ENCODE measurements at places on chromosomes 1 and 21. TPM values are rescaled to one million over a fixed set of nuclear protein-coding genes. Genes with fewer than 3 reads are reported as not detected.

DNA sequence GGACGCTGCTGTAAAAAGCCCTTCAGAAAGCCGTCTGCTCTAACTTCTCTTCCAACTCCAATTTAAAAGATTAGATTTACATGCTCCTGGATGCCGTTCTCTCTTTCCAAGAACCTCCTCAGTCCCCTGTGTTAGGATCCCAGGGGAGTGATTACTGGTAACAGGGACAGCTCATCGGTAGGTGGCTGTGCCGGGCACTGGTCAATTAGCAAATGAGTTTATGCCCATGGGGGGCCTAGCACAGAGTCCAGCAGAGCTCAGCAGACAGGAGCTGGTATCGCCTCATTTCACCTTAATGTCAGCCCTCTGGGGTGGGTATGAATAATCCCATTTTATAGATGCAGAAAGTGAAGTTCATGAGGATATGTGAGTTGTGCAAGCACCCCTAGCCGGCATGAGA lies 191.9 kb downstream of the GRIK3 start:
- no peak for DNase-seq

DNA sequence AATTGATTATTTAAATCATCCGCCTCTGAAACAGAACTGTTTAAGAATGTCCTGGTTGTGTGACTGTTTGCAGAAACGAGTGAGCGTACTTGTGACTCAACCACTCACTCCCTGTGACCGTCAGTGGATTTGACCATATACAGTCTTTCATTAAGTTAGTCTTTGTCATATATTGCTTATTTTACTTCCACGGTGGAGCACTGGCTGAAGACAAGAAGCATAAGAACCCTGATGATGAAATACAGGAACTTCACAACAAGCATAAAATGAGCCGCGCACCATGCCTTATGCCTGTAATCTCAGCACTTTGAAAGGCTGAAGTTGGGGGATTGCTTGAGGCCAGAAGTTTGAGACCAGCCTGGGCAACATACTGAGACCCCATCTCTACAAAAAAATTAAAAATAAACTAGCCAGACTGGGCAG lies 194.0 kb downstream of the TOMM20 start:
- DNase-seq, result peak; percentile 33

GRCh38 chr1:25550683-25551310 lies 7.4 kb downstream of the LDLRAP1 start:
- DNase-seq, result no peak

DNA sequence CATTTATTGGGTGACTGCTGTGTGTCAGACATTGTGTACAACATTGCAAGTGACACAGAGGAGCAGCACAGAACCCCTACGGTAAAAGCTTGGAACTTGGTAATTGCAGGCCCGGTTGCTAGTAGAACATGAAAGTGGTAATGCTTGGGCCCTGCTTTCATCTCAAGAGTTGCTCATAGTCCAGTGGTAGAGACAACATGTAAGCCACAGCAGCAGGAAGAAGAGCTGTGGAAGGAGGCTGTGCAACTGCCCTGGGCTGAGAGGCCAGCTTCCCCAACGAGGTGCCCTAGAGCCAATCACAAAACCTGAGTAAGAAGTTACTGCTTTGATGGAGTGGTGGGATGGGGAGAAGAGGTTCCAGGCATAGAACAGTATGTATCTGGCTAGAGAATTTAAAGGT lies 18.4 kb downstream of the CNIH4 start:
- peak; percentile 11 for DNase-seq

GRCh38 chr1:159439422-159439821 lies at the start of gene OR10J1:
TSS of gene OR10J1 (plus strand) at chr1:159439722. CDS start at chr1:159439792, 70 bp downstream.
- no peak for DNase-seq

DNA sequence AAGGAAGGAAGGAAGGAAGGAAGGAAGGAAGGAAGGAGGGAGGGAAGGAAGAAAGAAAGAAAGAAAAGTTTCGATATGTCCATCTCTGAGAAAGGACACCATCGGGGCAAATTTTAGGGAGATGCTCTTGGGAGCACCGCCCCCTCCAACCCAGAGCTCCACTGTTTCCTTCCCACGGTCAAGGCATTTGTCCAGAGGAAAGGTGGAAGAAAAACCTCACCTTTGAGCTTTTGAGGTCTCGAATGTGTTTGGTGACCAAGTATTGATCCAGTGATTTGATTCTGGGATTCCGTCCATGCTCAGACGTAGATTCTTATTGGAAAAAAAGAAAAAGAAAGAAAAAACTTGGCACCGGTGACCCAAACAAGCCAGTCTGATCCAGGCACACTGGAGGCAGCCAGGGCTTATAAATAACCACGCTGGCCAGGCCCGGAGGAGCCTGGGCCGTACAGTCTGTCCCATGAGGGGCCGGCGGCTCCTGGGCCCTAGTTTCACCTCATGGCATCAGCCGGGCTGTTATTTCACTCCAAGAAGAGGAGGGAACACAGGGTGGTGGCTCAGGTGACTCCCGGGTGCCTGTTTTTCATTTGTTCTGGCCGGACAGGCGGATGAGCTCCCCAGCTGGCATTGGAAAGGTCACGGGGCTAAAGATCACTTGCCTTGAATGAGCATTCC lies 36.1 kb upstream of the SLC25A33 start:
- DNase-seq, result no peak

GRCh38 chr1:212700223-212700891 lies 717 bp upstream of the BATF3 start:
- no peak for DNase-seq

GRCh38 chr21:33029385-33029921 lies 3.7 kb downstream of the OLIG2 start:
- no peak for DNase-seq

DNA sequence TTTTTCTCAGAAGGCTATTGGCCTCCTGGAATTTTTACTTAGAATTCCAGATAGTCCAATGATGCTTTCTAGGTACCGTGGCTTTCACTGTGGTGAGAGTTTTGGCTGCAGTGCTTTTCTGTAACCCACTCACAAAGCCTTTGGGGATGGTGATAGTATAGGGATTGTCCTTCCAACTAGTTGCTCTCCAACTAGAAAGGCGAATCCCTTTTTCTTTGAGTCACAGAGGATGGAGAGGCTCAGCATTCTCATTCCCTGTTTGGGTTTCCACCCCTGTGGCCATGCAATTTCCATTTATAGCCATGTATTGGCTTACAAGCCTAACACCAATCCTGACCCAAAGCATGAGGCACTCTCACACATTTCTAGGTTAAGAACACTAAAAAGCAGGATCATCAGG lies 300.3 kb downstream of the DISC1 start:
- no peak for DNase-seq

GRCh38 chr1:161771161-161771560 lies 5.0 kb downstream of the ATF6 start:
- DNase-seq, result no peak

GRCh38 chr21:26107429-26107828 lies 63.1 kb downstream of the APP start:
- no peak for DNase-seq

GRCh38 chr1:19814244-19814661 lies 830 bp downstream of the RNF186 start:
- DNase-seq, result no peak

DNA sequence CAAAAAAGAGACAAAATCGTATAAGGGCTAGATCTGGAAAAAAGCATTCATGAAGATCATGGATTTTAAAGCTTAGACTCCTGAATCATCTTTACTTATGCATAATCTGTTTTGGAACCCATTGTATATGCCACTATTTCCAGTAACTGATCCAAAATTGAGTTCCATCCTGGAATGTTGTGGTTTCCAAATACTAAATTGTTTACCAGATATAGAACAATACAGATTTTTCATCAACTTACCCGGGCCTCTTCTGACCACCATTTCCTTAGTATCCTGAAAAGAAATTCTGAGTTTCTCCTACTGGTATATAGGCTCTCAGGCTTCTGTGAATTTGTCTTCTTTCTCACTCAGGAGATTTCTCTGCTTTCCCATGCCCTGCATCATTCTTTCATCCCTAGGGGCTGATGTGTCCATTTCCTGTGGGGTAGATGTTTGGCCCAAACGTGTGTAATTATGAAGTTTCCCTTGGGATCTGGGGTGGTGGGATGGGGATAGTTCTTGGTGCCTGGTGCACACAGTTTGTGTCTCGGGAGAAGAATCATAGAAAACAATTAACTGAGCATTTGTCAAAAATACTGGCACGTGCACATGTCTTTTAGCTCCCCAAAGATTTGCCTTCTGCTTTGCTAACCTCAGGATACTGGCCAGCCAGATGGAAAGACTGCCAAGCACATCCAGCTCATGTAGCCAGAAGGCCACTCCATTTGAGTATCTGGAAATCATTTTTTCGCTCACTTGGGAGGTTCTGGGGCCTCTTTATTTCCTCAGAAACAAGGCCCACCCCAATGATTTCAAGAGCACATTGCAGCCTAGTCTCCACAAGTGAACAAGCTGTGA lies 127.8 kb downstream of the NTMT2 start:
- DNase-seq, result no peak

- DNase-seq, result no peak
Observed at GRCh38 chr1:68223687-68224086, 8.6 kb downstream of the WLS start.

Gene ZSWIM5
- 0.07 TPM for total RNA-seq

Gene ILDR2
- not detected for total RNA-seq

Gene SPRR2G
- total RNA-seq, result not detected

Gene DDR2
- 154 TPM for total RNA-seq

Gene LEMD1
- 5.2 TPM for total RNA-seq
